Posterior vena cava (tissue), 2 donors: ENCODE measurements at places on chromosomes 2 and 18. TPM values are rescaled to one million over a fixed set of nuclear protein-coding genes. Genes with fewer than 3 reads are reported as not detected.

Gene LHCGR
- 0.37 TPM for total RNA-seq

Gene IL36G
- not detected for total RNA-seq

- no peak for DNase-seq
Measured at GRCh38 chr18:10912790-10913545, 236.4 kb downstream of the PIEZO2 start.

DNA sequence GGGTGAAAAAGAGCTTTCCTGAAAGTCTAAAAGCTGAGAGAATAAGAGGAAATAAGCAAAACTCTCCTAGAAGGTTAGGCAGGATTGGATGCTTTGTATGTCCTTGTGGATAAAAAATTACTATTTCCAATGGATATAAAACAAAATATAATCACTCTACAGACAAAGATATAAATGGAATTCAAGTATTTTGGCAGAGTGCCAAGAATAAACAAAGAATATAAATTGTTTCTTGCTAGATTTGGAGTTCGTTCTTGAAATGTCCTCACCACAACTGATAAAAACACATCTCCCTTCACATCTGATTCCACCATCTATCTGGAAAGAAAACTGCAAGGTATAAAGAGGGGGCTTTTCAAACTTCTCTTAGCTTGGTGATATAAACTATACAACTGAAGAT, 13.3 kb downstream of the SULT1C3 start:
- no peak for DNase-seq

Gene MBP
- 42.1 TPM for total RNA-seq

GRCh38 chr18:38257661-38258060, 692.1 kb upstream of the CELF4 start:
- DNase-seq = no peak

DNA sequence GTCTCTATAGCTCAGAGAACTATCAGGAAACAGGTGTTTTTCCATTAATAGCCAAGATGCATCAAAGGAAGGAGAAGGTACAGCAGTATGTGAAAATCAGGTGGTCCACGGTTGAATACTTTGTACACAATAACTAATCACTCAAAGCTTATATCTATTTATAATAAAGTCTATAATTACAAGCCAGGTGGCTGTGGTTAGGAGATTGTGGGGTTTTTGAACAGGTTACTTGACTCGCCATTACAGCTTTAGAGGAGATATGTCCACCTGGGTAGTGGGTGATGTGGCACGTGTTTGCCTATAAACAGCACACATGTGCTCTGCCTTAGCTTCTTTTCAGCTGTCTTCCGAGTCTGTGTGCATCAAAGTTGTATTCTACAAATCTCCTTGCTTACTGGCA, 892.2 kb upstream of the ZEB2 start:
- DNase-seq = no peak

DNA sequence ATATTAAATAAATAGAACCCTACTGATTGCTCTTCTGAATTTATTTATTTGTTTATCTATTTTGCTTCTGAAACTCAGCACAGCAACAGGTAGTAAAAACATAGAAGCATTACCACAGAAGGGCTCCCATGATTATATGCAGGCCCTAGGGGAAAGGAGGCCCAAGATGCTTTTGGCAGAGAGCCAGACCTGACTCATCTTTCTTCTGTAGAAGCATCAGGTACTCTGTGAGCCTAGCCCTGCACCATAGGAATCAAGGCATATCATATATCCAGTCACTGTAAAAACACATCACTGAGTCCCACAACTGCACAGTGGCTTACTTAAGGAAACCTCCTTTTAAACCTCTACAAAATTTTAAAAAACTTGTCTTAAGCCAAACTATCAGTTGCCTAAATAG, 1.8 kb downstream of the SCN9A start:
- no peak for DNase-seq

Gene SLC38A11
- 2.1 TPM for total RNA-seq

- DNase-seq = no peak
Measured at GRCh38 chr2:195612611-195613495, 44.2 kb upstream of the SLC39A10 start.

- no peak for DNase-seq
Measured at GRCh38 chr2:226059961-226060627, 660.6 kb downstream of the NYAP2 start.

Gene LCT
- total RNA-seq = 0.05 TPM

Gene KCNS3
- total RNA-seq = 7.2 TPM

Gene SALL3
- total RNA-seq = not detected

- DNase-seq = no peak
Measured at GRCh38 chr2:47344890-47345589, 57.9 kb upstream of the MSH2 start.

DNA sequence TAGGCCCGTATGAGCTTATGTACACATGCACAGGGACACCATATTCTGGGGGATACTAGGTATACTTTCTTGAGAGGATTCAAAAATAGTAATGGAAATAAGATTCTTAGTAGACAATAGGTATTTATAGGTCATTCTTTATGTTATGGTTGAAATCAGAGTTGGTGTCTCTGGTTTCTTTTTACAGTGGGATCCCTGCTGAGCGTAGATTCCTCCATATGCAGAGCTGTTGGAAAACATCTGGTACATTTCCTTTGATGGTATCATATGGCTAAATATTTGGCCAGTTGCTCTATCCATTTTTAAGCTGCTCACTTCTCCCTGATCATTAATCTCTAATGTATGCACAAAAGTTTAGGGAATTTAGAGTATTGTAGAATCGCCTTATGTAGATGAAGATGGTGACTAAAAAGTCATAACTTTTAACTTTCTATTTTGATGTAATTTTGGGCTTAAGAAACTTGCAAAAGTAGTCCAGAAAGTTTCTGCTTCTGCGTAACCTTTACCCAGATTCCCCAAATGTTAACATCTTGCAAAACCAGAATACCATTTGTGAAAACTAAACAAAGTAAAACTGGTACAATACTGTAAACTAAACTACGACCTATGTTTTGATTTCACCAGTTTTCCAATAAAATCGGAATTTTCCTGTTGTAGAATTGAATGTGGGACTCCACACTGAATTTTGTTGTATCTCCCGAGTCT, 5.4 kb downstream of the ARHGAP28 start:
- no peak for DNase-seq

Gene GPR39
- not detected for total RNA-seq

Gene RAB17
- 2.0 TPM for total RNA-seq

DNA sequence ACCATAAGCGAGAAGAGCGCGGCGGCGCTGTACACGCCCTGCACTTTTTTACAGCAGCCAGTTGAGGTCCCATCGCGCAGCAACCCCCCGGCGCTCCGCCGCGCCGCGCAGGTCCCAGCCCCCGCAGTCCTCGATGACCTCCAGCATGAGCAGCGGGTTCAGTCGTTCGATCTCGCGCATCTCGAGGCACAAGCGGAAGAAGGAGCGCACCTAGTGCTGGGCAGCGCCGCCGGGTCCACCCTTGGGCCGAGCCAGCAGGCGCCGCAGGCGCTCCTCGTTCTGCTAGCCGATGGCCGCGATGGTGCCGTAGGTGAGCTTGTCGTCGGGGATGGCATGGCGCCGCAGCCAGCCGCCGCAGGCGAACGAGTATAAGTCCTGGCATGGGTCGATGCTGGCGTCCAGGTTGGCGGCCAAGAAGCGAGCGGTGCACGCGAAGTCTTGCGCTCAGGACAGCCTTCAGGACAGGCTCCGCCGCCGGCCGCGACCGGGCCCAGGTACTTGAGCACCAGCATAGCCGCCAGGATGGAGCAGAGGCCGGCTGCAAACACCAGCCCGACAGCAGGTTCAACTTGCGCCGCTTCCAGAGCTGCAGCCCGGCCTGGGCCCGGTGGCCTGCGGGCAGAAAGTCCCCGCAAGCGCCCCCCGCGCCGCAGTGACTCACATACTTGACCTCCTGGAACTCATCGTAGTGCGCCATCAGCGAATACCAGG, 8.3 kb downstream of the ALPP start:
- DNase-seq = no peak

Gene INO80D
- total RNA-seq = 21.4 TPM

- DNase-seq = no peak
Measured at GRCh38 chr2:43787895-43788294, 14.1 kb downstream of the DYNC2LI1 start.

DNA sequence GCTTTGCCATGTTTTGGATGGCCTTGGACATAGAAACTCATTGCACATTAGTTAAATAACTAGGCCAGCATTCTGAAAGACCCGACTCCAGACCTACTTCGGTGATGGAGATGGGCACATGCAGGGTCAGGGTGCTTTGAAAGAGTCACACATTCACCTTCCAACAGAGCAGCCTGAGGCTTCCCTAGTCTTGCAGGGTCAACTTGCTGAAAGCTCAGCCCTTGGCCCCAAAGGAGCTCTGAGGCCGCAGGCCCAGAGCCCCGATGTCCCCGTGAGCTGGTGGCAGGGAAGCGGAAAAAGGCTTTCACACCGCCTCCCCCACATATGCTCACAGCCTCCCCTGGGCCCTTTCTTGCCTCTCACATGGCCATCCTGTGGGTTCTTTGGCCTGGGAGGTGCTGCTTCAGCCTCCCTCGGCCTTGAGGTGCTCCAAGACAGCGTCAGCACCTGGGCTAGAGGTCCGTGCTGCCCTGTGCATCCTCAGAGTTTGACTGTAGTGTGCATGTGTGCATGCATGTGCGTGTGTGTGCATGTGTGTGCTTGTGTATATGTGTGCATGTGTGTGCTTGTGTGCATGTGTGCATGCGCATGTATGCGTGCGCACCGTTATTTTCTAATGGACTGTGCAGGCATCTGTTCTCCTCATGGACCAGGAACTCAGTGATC, 21.6 kb downstream of the LDLRAD4 start:
- DNase-seq = no peak

DNA sequence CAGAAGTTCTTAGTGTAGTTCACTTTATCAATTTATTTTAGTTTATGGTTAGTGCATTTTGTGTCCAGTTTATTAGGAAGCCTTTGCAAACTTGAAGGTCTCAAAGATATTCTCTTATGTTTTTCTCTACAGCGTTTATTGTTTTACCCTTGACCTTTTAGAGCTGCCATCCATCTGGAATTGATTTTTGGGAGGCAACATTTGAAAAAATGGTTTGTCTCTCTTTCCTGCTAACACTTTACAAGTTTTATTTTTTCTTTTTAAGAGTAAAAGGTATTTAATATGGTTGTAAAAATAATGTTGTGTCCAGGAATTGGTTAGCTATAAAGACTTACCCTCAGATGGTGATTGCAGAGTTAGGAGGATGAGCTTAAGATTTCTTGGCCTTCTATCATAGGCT, 14.0 kb downstream of the GORASP2 start:
- DNase-seq = no peak

GRCh38 chr2:157940024-157940423, 63.9 kb upstream of the ACVR1 start:
- DNase-seq = no peak

DNA sequence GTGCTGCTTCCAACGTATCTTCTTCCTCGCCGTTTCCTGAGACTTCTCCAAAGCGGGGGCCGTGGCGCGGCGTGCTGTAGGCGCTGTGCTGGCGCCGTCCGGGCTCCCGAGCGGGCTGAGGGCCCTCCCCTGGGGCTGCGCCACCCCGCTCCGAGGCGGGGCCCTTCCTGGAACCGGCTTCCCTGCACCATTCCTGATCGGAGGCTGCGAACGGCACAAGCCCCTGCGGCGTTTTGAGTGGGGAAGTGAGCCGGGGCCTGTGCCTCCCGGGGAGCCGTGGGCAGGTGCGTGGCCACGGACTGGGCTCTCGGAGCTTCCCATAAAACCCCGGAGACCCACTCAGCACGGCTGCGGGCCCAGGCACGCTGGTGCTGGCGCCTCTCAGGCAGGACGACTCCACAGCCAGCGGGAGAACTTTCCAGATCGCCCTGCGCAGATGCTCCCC, 74.7 kb downstream of the PSMG2 start:
- DNase-seq = no peak

DNA sequence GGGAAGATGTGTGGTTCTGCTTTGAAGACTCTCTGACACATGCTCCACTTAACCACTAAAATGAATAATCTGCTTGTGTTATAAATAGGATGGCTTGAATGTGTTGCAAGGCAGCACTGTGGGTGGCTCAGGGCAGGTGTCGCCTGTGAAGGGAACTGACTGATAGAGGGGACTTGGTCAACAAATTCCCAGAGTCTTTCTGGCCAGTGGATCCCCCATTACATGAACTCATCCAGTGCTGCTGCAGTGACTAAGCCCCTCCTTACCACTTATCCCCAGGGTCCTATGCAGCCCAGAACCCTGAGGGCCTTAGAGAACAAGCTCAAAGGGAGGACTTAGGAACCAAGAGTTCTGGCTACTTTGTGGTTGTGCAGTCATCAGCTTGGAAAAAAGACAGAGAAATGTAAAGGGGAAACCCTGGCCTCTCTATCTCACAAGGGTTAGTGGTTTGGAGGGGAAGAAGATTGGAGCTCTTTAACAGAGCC, 226.2 kb upstream of the TNP1 start:
- no peak for DNase-seq

Gene MGAT4A
- 34.2 TPM for total RNA-seq

GRCh38 chr2:111176388-111176787, 55.7 kb downstream of the BCL2L11 start:
- DNase-seq = no peak

Gene CPO
- 0.24 TPM for total RNA-seq

DNA sequence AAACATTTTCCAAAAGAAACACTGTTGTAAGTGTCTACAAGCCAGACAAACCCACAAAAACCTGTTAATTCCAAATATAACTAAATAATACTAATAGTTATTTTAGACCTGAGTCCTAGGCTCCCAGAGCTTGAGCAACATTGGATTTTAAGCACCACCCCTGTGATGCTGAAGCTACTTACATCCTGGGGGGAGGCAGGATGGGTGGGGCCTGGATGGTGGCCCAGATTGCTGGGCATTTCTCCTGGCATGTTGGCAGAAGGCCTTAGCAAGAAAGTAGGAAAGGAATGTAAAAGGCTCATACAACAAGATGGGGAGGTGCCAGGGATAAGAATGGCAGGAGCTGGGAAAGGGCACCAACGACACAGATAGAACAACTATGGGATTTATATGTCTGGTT, 50.7 kb upstream of the OTX1 start:
- DNase-seq = no peak

Gene C1GALT1C1L
- total RNA-seq = 1.4 TPM
